ENCODE measurements at places on chromosomes 3 and 15.

- no peak for DNase-seq
These were observed 240.0 kb downstream of the MBNL1 start for GRCh38 chr3:152508705-152509104.

- no peak for DNase-seq
These were observed 71.2 kb downstream of the FAM43A start for GRCh38 chr3:194756791-194757325.

DNA sequence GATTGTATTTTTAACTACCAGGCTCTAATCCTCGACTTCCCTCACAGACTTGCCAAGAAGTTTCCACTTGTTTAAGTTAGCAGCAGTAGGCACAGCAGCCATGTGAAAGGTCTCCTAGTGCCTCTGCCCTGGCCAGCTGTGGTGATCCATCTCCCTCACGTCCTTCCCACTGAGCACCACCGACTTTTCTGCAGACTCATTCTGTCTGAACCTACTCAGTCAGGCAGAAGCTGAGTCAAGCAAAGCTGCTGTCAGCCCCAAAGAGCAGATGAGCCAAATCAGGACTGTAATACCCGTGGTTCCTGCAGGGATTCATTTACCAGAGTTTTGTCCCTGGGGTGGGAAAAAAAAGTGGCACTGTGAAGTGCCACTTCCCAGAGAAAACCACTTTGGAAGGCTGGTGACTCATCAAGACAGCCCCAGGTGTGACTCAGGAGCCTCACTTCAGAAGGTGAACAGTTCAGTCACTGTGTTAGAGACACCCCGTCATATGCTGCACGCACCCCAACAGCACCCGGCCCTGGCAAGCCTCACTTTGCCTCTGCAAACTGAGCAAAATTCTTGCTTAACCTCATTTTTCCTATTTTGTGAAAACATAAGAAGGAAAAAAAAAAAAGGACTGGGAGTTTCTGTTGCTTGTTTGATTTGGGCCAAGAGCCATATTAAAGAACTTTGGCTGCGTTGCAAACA, 76.0 kb downstream of the WWTR1 start:
- no peak for DNase-seq

DNA sequence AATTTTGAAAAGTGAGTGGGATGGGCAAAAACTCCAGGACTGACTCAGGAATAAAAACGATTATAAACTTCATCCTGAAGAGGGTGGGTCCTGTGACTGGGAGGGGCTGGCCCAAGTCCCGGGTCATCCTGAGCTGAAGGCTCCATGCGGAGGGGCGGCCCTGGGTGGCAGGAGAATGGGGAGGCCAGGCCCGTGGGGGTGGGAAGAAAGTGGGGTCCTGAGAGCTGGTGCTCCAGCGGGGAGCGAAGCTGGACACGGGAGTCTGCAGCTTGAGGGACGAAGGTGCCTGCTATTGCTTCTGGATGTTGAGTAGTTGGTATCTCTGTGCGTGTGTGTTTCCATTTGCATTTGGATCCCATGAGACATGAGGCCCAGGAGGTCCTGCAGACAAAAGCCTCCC, 4.7 kb upstream of the OCA2 start:
- no peak for DNase-seq

DNA sequence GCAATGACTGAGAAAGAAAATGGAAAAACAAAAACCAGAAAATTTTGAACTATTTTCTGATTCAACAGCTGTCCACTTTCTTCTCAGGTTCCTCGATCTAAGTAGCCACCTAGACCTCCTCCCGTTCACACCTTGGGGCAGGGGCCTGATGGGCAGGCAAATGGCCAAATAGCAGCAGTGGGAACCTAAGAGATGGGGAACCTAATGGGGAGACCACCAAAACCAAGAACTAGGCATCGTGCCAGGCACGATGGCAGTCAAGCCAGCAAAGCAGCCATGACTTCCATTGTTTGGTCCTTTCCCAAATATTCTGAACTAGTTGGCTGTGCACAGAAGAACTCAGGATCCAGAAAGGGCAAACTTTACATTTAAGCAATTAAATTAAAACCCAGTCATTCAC, 57.1 kb downstream of the CAPN7 start:
- no peak for DNase-seq

DNA sequence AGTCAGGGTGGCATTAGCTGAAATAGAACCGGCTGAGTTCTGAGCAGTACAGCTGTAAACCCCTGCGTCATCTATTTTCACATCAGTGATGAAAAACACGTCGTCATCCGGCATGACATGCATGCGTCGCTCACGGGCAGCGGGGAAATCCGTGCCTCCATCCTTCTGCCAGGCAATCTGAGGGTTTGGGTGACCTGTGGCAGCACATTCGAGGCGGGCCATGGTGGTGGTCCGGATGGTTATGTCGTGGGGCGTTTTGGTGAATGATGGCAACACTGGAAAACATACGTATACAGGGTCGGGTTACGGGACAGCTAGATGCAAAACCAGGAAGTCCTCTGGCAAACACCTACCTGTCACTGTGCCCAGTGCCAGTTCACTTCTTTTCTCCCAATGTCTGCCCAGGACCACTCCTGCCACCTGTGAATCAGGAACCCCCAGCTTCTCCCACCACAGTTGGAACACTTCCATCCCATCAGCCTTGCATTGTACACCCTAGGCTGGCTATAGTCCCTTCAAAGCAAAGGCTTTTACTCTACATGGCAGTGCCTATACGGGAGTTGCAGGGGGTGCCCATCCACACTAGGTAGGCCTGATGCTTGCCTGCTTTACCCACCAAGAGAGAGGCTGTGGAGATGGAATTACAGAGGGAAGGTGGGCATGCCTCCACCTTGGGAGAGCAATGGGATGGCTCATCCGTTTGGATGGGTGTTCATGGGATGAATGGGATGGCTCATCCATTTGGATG, 116.7 kb downstream of the LRIG1 start:
- no peak for DNase-seq

- no peak for DNase-seq
These were observed 129.8 kb downstream of the ZNF385D start for GRCh38 chr3:21621181-21621651.

DNA sequence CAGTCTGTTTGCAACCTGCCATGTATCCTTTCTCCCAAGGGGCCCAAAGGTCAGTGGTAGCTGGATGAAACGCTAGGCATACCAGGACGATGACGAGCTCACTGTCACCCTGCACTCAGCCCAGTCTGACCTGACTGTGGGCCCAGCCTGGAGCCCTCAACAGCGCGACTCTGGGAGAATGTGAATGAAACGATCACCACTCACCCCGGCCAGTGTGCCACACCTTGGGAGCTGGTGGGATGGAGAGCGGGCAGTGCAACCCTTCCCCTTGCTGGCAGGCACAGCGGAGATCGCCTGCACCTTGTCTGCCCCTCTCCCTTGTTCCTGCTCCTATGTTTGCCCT, 27.2 kb downstream of the SRPRB start:
- no peak for DNase-seq

- DNase-seq = no peak
These were observed 542.3 kb upstream of the ROBO2 start for GRCh38 chr3:76497636-76498035.

- no peak for DNase-seq
These were observed 66.7 kb upstream of the SEMA6D start for GRCh38 chr15:47650564-47650963.

DNA sequence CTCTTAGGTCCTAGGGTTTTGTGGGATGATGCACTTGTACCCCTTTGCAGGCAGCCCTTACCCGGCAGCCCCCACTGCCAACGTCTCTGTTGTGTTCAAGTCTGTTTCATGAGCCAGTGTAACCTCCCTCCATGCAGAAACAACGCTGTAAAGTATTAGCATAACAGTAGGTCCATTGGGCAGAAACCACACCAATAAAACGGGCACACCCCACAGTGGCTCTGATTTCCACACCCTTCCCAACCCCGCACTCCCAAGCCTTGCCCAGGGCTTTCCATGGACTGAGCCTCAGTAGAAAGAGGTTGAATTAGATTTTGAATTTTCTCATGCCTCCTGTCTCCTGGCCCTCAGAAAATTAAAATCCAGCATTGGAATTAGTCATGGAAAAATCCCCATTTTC, 124.5 kb downstream of the CACNA1D start:
- no peak for DNase-seq

All from stimulated activated CD4-positive, alpha-beta T cell treated with anti-CD3 and anti-CD28 coated beads, TNF-alpha, amount 100 ng/mL, for 24 hours (primary cell).